ENCODE measurements at places on chromosomes 3 and 15. TPM values are rescaled to one million over a fixed set of nuclear protein-coding genes. Genes with fewer than 3 reads are reported as not detected.
A peak's percentile ranks its signal among the peaks of the same experiment; 100 is the strongest.

DNA sequence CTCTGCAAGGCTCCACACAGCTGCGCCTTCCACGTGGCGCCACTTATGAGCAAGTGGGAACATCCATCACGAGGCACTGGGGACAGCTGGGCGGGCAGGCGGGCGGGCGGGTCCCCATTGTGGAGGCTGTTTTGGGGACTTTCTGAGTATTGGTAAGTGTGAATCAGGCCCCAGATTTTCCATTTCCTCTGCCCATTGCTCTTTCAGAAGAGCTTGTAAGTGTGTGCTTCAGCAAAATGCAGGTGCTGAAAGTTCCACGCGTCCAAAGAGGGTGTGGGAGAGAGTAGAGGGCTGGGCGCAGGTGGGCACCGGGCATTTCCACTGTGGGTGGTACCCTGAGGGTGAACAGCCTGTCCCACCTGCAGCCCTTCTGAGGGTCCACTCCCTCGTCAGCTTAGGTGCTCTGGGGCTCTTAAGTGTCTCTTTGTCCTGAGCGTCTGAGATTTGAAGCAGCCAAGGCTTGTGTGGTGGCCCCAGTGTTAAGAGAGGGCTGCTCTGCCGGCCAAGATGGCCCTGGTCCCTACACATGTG is 177.1 kb downstream of the RPLP1 start:
- H3K4me3 ChIP-seq: no peak overlapping the region
- H3K27me3 ChIP-seq: peaks cover 76% of the 10 kb centered on the region
- no peak for DNase-seq
- H3K27ac ChIP-seq: no peak overlapping the region
- H3K36me3 ChIP-seq: peaks cover 6% of the 10 kb centered on the region

DNA sequence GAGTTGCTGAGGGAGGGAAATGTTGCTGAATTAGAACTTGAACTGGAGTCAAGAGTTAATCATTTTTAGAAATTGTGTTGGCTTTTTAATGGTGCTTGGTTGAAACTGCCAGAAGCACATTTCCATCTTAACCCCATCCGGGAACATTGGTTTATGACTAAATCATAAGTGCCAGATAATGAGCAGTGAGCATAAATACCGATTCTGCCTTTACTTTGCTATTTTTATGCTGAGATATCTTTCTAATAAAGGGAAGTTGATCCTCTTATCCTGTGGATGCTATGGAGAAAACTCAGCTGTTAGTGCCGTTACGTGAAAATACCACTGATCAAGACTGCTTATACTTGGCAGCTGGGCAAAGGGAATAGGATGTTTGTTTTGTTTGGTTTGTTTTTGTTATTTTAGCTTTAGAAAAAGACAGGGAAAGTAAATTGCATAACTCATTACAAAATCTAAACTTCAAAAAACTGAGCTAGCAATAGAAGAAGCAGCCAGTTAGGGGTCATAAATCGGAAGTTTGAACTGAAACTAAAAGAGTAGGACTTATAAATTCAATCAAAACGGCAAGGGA is 813.1 kb downstream of the NAALADL2 start:
- no peak overlapping the region for H3K4me3 ChIP-seq
- no peak overlapping the region for H3K27ac ChIP-seq
- H3K4me1 ChIP-seq: peaks cover 9% of the 10 kb centered on the region
- H3K36me3 ChIP-seq: no peaks in the 10 kb centered on the region

GRCh38 chr15:72796515-72797337 is 13.2 kb upstream of the ADPGK start:
- peak overlapping the region; percentile 76 for H3K4me3 ChIP-seq
- H3K27ac ChIP-seq: peak overlapping the region; percentile 54
- H3K4me1 ChIP-seq: peaks cover 26% of the 10 kb centered on the region
- DNase-seq: no peak
- H3K27me3 ChIP-seq: no peaks in the 10 kb centered on the region

DNA sequence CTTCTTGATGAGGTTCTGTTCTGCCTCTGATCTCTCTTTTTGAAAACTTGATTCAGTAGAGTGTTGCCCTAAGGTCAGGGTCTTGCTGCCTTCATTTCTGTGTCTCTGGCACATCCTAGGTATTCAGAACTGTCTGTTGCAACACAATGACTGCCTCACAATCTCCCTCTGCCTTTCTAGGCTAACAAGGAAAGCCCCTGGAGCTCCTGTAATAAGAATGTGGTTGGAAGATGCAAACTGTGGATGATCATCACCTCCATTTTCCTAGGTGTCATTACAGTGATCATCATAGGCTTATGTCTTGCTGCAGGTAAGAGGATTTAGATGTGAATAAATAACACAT is 7.0 kb downstream of the C3orf52 start:
- H3K36me3 ChIP-seq: no peaks in the 10 kb centered on the region
- no peaks in the 10 kb centered on the region for H3K27me3 ChIP-seq
- H3K4me1 ChIP-seq: peaks cover 51% of the 10 kb centered on the region
- no peak for DNase-seq

The ZNF639 gene
- 30.9 TPM for total RNA-seq

DNA sequence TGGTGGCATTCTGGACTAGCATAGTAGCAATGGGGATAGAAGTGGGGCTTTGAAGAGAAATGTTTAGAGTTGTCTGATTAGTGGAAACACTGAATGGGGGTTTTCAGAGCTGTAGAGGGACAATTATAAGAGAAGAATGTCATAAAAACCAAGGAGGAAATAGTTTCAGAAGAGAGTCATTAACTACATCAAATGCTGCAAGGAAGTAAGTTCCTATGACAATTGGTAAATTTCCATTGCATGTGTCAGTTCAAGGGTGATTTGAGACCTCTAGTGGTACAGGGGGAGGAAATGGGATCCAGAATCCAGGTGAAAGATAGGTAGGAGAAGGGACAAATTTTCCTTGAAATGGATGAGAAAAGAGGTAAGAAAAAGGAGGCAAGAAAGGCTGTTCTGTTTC is 68.3 kb upstream of the TBC1D5 start:
- no peaks in the 10 kb centered on the region for H3K36me3 ChIP-seq
- H3K4me1 ChIP-seq: peaks cover 19% of the 10 kb centered on the region
- no peaks in the 10 kb centered on the region for H3K27me3 ChIP-seq
- no peak overlapping the region for H3K4me3 ChIP-seq

DNA sequence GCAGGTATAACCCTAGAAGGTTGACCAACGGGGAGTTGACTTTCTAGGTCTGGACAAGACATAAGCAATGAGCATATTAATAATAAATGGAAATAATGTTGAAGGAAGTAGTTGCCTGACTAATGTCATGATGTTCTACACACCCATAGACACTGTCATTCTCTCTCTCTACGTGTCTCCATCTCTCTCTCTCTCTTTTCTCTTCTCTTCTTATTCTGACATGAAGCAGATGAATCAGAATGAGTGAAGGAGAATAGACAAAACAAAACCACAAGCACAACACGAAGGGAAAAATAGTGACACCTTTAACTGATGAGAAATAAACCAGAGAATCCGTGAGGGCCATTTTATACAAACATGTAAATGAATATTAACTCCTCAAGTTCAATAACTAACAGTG is 26.7 kb upstream of the CCDC80 start:
- peaks cover 4% of the 10 kb centered on the region for H3K36me3 ChIP-seq
- H3K4me3 ChIP-seq: no peak overlapping the region
- no peaks in the 10 kb centered on the region for H3K27me3 ChIP-seq
- H3K4me1 ChIP-seq: peaks cover 51% of the 10 kb centered on the region

DNA sequence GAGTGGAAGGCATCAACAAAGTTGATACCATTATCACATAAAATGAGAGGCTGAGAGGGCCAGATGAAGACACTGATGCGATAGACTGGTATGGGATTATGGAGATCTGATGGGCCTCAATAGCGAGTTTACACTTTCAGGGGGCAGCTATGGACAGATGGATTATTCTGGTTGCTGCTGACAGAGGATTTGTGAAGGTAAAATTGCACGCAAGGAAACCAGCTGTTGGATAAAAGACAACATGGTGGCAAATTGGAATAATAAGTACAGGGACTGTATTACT is 203.9 kb downstream of the MBNL1 start:
- no peak for DNase-seq
- no peaks in the 10 kb centered on the region for H3K36me3 ChIP-seq
- no peak overlapping the region for H3K4me3 ChIP-seq
- no peak overlapping the region for H3K27ac ChIP-seq

The PAK6 gene
- not detected for total RNA-seq

- H3K27me3 ChIP-seq: peaks cover 24% of the 10 kb centered on the region
- no peak for DNase-seq
- H3K4me3 ChIP-seq: no peak overlapping the region
- H3K27ac ChIP-seq: no peak overlapping the region
- H3K36me3 ChIP-seq: no peaks in the 10 kb centered on the region
Measured at GRCh38 chr3:131550562-131551465, 48.0 kb upstream of the MRPL3 start.

The GP9 gene
- not detected for total RNA-seq

The CRABP1 gene
- total RNA-seq: not detected

The FSIP1 gene
- total RNA-seq: 0.40 TPM

GRCh38 chr3:126036056-126036549 is 47.8 kb downstream of the SLC41A3 start:
- H3K36me3 ChIP-seq: peaks cover 19% of the 10 kb centered on the region
- H3K4me1 ChIP-seq: no peaks in the 10 kb centered on the region
- H3K4me3 ChIP-seq: no peak overlapping the region
- no peaks in the 10 kb centered on the region for H3K27me3 ChIP-seq
- H3K27ac ChIP-seq: no peak overlapping the region

Measured in chondrocyte (in vitro differentiated cells).